ENCODE measurements at places on chromosomes 12 and 14.

DNA sequence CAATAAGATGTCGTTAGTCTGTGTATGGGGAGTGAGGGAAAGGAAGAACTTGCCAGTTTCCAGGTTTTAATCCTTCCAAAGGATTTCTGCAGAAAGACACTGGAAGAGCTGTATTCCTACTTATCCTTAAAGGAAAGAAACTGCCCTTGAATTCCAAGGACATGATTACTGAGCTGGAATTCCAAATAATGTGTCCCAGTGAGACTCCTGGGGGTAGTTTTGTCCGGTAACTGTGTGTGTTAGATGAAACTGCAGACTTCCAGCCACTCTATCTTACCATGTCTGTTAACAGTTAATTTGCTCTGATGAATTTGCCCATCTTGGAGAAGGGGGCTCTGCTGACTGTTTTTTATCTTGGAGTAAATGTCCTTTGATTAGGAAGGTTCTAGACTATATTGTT is 33.0 kb downstream of the CKB start:
- no peak for DNase-seq

GRCh38 chr12:42281844-42282243 is 43.8 kb upstream of the YAF2 start:
- no peak for DNase-seq

DNA sequence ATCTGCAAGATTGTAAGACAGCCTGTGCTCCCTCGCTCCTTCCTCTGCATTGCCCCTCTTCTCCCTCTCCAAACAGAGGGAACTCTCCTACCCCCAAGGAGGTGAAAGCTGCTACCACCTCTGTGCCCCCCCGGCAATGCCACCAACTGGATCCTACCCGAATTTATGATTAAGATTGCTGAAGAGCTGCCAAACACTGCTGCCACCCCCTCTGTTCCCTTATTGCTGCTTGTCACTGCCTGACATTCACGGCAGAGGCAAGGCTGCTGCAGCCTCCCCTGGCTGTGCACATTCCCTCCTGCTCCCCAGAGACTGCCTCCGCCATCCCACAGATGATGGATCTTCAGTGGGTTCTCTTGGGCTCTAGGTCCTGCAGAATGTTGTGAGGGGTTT is 37.4 kb downstream of the DAD1 start:
- no peak for DNase-seq

GRCh38 chr12:122085591-122085990 is 7.0 kb downstream of the MLXIP start:
- DNase-seq, result no peak

- DNase-seq, result no peak
These were observed 420.4 kb upstream of the DCN start for GRCh38 chr12:91603060-91603459.

GRCh38 chr12:12776261-12776660 is 9.2 kb upstream of the APOLD1 start:
- DNase-seq, result no peak

DNA sequence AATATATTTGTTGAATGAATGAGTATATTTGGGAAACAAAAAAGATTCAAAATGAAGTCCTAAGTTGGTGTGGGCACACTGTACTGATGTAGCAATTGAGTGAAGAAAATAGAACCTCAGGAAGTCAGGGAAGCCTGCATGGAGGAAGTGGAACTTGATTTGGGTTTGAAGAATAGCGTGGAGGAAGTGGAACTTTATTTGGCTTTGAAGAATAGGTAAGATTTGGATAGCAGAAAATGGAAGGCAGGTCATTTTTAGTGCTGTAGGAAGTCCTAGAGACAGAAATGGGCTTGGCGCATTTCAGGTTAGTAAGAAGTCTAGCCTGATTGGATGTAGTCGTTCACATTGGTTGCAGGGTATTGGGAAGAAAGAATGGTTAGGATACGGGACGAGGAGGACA is 5.4 kb downstream of the C12orf75 start:
- no peak for DNase-seq

DNA sequence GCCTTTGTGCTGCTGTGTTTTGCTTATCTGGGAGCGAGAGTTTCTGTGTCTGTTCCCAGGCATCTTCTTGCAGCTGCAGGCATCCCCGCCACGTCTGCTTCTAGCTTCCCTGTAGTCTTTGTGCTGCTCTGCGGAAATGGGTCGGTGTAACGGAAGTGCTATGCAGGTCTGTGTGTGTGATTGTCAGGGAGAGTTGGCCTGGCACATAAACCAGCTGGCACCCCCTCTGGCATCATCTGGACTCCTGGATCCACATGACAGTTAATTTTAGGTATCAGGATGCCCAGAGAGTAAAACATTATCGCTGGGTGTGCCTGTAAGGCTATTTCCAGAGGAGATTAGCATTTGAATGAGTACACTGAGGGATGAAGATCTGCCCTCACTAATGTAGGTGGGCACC is 9.4 kb upstream of the OASL start:
- no peak for DNase-seq

DNA sequence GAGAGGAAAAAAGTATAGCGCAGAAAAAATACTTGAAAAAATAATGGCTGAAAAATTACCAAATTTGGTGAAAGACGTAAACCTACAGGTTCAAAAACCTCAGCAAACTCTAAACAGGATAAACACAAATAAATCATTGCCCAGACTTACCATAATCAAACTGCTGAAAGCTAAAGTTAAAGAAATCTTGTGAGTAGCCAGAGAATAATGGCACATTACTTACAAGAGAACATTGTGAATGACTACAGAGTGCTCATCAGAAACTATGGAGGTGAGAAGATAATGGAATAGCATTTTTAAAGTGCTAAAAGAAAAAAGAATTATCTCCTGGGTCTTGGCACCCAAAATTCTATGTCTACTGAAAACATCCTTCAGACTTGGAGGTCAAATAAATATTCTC is 36.0 kb downstream of the ATF1 start:
- no peak for DNase-seq

DNA sequence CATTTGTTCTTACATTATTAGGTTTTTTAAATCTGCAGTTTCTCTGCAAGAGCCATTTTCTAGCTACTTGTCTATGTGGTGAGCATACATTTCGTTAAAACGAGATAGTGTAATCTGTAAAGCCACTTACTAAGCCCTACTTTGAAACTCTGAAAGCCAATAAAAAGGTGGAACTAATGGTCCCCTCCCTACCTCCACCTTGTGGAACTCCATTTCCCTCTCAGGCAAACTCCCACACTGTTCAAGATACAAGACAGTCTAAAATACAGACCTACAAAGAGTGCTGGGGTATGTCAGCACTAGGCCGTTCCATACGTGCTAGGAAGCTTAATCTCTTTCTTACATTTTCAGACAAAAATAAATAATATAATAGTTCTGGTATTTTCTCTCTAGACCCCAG is 74.1 kb downstream of the DUSP6 start:
- DNase-seq, result no peak

GRCh38 chr12:132601171-132601883 is 9.1 kb downstream of the LRCOL1 start:
- DNase-seq, result no peak

DNA sequence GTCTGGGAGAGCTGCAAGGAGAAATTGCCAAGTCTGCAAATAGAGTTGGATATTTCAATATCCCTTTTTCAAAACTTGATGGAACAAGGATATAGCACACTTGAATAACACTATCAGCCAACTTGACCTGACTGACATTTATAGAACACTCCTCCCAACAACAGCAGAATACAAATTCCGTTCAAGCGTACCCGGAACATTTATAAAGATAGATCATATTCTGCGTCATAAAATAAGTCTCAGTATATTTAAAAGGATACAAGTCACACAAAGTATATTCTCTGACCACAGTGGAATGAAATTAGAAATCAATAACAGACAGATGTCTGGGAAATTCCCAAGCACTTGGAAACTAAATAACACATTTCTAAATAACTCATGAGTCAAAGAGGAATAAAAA is 29.0 kb upstream of the MEG3 start:
- no peak for DNase-seq

DNA sequence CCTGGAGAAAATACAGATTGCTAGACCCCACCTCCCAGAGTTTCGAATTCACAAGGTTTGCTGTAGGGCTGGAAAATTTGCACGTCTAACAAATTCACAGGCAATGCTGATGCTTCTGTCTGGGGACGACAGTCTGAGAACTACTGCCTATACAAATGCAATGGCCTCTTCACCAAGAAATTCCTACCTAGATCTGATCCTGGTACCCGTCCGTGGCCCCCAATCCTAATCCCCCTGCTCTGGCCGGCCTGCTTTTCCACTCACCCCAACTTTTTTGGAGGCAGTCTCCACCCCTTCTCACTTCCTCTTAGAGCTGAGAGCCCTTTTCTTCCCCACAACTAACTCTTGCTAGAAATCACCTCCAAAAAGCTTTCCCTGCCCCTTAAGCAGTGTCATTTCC is 3.1 kb upstream of the SSH1 start:
- no peak for DNase-seq

DNA sequence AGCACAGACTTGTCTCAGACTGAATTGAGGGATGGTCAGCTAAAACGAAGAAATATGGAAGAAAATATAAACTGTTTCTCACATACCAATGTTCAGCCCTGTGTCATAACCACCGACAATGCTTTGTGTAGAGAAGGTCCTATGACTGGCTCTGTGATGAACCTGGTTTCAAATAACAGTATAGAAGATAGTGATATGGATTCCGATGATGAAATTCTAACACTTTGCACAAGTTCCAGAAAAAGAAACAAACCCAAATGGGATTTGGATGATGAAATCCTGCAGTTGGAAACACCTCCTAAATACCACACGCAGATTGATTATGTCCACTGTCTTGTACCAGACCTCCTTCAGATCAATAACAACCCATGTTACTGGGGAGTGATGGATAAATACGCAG is 7.9 kb upstream of the MAPK1IP1L start:
- DNase-seq, result no peak

DNA sequence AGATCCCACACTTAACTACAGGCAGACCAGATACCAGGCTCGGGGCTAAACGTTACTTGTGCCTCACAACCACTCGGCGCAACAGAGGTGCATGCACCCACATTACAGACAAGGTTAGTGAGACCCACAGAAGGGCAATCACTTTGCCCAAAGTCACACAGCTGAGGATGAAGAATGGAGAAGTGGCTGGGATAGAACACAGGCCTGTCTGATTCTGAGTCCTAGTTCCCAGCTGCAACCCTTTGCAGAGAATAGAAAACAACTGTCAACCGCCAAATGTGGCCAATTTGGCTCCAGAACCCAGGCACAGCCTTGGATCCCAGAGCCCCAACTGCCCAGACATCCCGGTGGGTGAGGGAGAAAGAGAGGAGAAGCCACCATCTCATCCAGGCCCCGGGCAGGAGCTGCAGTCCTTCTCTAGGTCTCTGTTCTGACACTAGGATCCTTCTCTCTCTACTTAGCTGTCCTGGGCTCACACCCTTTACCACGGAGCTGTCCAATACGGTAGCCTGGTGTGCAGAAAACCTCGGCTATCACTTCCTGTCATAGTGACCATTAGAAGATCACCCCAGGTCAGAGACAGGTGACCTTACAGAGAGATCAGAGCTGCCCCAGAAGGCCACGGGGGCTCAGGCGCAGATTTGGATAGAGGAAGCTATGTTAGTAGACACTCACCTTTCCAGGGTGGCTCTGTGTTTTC is 59.1 kb downstream of the FAM222A start:
- no peak for DNase-seq

DNA sequence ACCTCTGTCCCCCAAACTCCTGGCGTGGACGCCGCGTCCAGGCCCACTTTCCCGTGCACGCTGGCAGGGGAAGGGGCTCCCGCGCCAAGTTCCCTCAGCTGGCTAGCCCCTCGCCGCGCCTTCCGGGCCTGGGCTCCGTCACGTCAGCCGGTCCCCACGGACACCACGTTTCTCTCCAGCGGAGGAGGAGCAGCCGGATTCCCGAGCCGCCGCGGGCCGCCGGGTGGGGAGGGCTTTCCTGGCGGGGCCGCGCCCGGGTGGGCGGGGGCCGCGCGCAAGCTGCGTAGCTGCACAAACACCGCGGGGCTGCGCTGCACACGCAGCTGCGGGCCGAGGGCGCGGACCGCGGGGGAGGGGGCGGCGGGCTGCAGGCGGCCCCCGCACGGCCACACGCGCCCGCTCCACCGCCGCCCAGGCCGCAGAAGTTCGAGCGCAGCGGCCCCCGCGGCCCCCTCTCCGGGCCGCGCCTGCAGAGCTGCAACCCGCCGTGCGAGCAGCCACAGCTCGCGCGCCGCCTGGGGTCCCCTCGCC is 45.1 kb upstream of the PNMA1 start:
- DNase-seq, result no peak

DNA sequence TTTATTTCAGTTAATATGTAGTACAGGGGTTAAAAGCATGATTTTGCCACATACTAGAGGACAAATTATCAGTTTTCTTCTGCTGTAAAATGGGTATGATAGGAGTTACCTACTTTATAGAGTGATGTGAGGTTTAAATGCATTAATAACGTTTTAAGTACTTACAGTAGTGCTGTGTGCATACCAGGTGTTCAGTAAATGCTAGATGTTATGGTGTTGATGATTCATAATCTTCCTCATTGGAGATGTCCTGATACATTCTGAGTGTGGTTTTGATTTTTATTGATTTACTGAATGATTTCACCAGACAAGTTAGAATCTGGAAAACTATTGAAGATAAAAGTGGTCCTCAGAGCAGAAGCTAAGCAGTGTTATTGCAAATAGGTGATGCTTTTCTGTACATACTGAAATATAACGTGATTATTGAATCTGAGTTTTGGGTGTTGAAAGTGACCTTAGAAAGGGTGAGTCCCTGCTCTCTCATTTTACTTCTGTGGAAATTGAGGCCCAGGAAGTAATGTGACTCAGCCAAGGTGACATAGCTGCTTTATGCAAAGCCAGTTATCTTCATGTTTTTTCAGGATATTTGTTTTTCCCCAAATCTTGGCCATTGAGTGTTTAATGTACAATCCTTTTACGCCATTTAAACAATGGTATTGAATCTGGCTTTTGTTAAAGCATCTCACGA is 54.7 kb downstream of the VRK1 start:
- DNase-seq, result no peak

- DNase-seq, result no peak
These were observed 4.0 kb upstream of the KRT73 start for GRCh38 chr12:52622349-52622748.

GRCh38 chr12:3752096-3752709 is 706 bp downstream of the CRACR2A start:
- no peak for DNase-seq

- DNase-seq, result peak; percentile 3
These were observed 1086.5 kb downstream of the SLC6A15 start for GRCh38 chr12:83826112-83826511.

GRCh38 chr12:65306366-65307168 is 28.1 kb downstream of the MSRB3 start:
- no peak for DNase-seq

- DNase-seq, result no peak
These were observed 3.7 kb downstream of the GPR132 start for GRCh38 chr14:105061428-105062047.

GRCh38 chr14:74333909-74334308 is 14.4 kb upstream of the VRTN start:
- DNase-seq, result peak; percentile 16

DNA sequence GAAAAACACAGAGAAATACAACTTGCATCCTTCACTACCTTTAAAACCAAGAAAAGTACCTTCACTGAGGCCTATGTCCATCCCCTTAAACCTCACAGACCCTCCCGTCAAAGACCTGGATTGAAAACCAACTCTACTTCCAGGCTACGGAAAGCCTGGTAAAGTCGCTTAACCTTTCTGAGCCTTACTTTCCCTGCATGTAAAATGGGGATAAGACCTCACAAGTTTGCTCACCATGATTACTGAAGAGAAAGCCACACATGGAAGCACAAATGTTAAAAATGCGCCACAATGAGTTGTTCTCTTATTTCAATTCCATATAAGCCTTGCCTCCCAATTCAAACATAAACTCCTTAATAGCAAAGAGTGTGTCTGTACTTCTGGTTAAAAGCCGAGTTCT is 8.4 kb downstream of the ACTN1 start:
- DNase-seq, result no peak

- DNase-seq, result no peak
These were observed 29.0 kb downstream of the CHGA start for GRCh38 chr14:92951912-92952471.

Measured in amniotic stem cell (primary cell).